Cardiac muscle cell (in vitro differentiated cells and primary cell): ENCODE measurements at places on chromosomes 1 and 21. TPM values are rescaled to one million over a fixed set of nuclear protein-coding genes. Genes with fewer than 3 reads are reported as not detected.

Gene CFHR2
- polyA plus RNA-seq = not detected in 2 replicates

Gene BNIPL
- polyA plus RNA-seq = 0.65 and 1.3 TPM in 2 replicates

- DNase-seq = no peak
These were observed 10.9 kb downstream of the VWA5B1 start for GRCh38 chr1:20301463-20302107.

GRCh38 chr1:209704584-209704983 is at the start of gene HSD11B1:
TSS of gene HSD11B1 (plus strand) at chr1:209704846. CDS start at chr1:209704943, 97 bp downstream.
- DNase-seq = no peak

- DNase-seq = no peak
These were observed 2.2 kb downstream of the CREG1 start for GRCh38 chr1:167551362-167551761.

Gene ACTA1
- polyA plus RNA-seq = 38.5 and 1,977 TPM in 2 replicates
